ENCODE measurements at places on chromosomes 2 and 18.

GRCh38 chr2:24723665-24724064, 69.5 kb downstream of the PTRHD1 start:
- no peak for DNase-seq

DNA sequence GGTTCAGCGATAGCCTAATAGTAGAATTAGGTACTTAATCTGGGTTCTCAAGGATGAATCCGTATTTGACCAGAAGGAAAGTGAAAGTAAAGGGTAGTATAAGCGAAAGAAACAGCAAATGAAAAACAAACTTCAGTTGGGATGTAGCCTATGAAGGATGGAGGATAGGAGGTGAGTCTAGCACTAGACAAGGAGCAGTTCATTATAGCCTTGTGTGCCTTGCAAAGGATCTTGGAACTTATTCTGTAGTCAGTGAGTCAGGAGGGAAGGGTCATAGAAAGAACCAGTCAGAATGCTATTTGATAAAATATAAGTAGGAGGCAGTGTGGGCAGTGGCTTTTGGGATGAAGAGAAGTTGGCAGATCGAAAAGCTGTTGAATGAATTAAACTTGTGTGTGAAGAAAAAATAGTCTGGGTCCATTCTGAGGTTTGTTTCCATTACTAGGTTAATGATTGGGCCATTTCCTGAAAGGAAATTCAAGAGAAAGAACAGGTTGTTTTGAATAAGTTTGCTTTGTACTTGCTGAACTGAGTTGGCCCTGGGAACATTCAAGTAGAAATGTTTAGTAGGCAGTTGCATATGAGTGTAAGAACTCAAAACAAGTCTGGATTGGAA, 48.5 kb downstream of the ANKRD12 start:
- DNase-seq: no peak

- peak; percentile 67 for DNase-seq
These were observed at the start of gene TFCP2L1 for GRCh38 chr2:121284463-121285449. TSS of gene TFCP2L1 (minus strand) at chr2:121285202. CDS start at chr2:121285109, 93 bp downstream.

- no peak for DNase-seq
These were observed 49.3 kb downstream of the LYPD6B start for GRCh38 chr2:149087751-149088150.

- no peak for DNase-seq
These were observed 8.6 kb downstream of the SPR start for GRCh38 chr2:72895759-72896281.

All from NCI-H1105 treated with DMSO at 0.1 percent for 48 hours (cell line).